ENCODE measurements at places on chromosomes 2 and 18.

GRCh38 chr2:28234807-28235206, 157.9 kb upstream of the FOSL2 start:
- DNase-seq: no peak

DNA sequence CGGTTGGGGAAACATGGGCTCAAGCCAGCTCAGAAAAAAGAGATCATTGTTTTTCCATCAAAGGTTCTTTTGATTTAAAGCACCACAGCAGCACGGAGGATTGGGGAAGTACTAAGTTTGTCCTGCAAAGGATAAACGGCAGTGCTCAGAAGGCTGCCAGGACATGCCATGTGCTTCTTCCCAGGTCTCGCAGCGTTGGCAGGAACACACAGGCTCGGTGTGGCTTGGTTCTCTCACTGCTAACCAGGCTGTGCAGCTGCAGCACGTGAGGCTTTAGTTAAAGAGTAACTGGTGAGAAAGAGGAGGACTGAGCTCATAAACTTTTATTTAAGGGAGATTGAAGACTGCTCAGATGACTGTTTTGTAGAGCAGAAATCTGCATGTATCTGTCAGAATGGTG, 264.3 kb downstream of the TSN start:
- no peak for DNase-seq

DNA sequence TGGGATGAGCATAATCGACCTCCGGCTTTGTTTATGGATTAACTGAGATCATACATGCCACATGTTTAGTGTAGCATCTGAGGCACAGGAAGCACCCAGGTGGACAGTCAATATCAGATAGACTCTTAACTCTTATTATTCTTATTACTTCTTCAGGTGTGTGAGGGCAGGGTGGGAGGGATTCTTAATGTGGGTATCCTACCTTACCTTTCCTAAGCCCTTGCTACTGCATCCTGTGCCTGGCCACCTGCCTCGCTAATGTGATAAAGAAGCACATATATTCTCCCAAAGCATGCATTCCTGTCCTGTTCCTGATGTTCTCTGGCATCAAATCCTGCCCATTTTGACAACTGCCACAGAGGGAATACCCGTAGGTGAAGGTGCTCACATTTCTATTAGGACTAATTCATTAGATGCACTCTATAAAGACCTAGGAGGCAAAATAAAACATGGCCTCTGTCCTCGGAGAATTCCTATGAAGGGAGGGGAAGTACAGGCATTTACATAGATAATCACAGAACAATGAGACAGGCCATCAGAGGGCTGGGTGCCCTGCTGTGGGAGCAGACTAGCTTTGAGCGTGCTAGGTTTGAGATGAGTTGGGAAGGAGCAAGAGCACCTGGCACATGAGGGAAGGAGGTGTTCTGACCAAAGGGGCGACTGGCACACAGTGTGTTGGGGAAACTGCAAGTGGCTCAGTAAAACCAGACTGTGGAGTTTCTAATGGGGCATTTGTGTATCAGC, 19.5 kb upstream of the CELF4 start:
- no peak for DNase-seq

- no peak for DNase-seq
Observed at GRCh38 chr2:145359561-145359960, 839.6 kb upstream of the ZEB2 start.

- DNase-seq: no peak
Observed at GRCh38 chr18:48519431-48520100, 19.3 kb upstream of the CTIF start.

GRCh38 chr18:55252901-55253300, 293.6 kb upstream of the CCDC68 start:
- DNase-seq: no peak

- no peak for DNase-seq
Observed at GRCh38 chr2:70078384-70078783, 8.9 kb upstream of the PCBP1 start.

DNA sequence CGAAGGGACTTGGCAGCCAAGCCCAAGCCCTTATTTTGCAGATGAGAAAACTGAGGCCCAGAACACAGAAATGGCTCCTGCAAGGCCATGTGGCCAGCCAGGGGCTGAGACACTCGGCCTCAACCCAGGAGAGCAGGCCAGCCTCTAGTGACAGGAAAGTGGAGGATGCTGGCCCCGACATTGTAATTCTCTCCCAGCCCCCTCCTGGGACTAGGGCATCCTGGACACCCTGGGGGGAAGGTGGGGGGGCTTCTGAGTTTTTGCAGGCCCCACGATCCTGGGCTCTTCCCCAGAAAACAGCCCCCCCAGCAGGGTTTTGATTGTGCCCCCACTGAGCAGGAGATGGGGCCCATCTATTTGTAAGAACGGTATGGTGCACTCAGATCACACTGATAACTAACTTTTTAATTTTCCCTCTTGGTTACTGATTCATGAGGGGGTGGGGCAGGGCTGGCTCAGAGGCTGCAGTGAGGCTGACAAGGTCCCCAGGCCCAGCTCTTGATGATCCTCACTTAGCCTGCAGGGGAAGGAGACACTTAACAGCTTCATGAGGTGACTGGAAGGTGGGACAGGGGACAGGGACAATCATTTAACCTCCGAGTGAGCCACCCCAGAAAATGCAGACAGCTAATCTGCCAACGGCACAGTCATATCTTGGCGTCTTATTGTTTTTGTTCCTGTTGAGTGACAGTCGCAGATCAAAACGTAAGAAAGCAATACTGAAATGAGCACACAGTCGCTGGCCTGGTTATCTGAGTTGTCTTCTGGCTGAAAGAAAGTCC, 18.9 kb downstream of the SMAD7 start:
- DNase-seq: no peak

GRCh38 chr18:75618146-75618545, 190.6 kb upstream of the SMIM21 start:
- no peak for DNase-seq

Data from CD4-positive, alpha-beta T cell treated with Interferon alpha-2 for 1 hour (primary cell).